ENCODE measurements at places on chromosomes 4 and X. TPM values are rescaled to one million over a fixed set of nuclear protein-coding genes. Genes with fewer than 3 reads are reported as not detected.

- no peak for DNase-seq
Observed at GRCh38 chr4:187302457-187303150, 578.9 kb upstream of the FAT1 start.

DNA sequence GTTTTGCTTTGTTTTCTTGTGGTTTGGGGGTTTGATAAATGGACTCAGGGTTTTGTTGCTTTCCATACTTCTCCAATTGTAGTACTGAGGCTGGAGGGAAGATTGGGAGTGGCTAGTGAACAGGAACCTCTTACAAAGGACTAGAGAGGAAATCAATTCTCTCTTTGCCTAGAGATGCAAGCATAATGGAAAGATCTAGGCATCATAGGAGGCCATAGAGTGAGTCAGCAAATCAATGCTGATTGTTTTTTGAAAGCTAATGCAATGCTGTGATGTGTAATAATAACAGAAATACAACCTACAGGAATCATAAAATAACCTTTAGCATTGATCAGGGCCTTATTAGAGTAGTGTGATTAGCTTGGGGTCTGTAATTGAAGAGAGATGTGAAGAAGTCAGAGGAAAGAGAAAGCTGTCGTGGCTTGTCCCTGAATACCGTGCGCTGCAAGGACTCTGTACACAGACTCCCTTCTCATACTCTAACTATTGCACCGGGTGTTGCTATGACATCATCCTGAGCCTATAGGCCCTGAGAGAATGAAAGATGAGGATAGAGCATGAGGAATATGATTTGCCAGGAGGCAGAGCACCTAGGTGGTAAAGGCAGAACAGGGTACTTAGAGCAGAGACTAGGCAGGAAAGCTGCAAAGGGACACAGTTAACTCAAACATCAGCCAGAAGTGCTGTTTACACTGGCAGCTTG is 29.3 kb upstream of the GPR101 start:
- no peak for DNase-seq

GRCh38 chr4:100421361-100421978 is 96.4 kb downstream of the EMCN start:
- no peak for DNase-seq

GRCh38 chr4:35934320-35934981 is 309.9 kb downstream of the ARAP2 start:
- no peak for DNase-seq

- no peak for DNase-seq
Observed at GRCh38 chrX:48715072-48715471, 18.5 kb downstream of the SUV39H1 start.

- DNase-seq: no peak
Observed at GRCh38 chr4:130146773-130147172, 1050.8 kb downstream of the C4orf33 start.

- no peak for DNase-seq
Observed at GRCh38 chrX:94942603-94943002, 1268.6 kb downstream of the FAM133A start.

GRCh38 chr4:31068257-31069075 is 348.3 kb downstream of the PCDH7 start:
- DNase-seq: no peak

DNA sequence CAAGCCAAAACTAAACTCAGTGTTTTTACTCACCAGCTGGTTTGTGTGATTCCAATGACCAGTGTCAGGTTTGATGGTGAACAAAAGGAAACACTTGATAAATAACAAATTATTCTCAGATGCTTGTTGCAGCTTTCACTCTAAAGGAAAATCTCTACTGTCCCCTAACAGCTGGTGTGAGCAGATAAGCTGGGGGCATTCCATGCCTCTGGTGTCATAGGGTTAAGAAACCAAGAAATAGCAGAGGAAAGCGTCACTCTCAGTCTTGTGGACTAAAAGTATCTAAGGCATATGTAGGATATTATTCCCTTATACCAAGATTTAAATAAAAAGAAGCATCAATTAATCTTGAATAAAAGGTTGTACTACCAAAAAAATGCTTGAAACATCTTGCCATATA is 24.3 kb downstream of the TRPC5 start:
- no peak for DNase-seq

DNA sequence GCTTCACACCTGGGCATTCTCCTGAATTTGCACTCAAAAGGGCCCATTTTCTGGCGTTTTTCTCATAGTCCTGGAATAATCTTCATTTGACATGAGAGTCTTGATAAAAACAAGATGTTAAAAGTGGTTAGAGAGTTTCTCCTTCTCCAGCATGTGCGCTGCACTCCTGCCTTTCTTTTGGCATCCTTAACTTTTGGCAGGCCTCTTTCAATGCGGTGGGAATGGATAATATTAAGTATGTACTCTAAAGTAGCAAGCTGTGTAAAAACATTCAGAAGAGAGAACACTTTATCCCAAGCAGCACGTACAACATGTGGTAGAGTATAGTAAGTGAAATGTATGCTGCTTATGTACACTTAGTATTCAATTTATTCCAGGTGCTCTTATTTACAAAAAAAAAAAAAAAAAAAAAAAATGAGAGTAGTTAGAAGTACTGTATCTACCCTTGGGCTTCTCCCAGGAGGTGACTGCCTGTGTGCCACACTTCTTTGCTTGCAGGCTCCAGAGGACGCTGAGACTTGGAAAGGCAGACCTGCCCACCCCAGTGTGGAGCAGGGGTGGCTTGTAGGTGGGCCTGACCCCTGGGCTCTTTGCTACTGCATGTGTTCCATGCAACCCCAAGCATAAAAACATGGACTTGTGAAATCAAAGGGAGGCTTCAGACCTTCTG is 3.9 kb downstream of the FGF2 start:
- no peak for DNase-seq

- DNase-seq: no peak
Observed at GRCh38 chr4:29565256-29565655, 1154.9 kb upstream of the PCDH7 start.

DNA sequence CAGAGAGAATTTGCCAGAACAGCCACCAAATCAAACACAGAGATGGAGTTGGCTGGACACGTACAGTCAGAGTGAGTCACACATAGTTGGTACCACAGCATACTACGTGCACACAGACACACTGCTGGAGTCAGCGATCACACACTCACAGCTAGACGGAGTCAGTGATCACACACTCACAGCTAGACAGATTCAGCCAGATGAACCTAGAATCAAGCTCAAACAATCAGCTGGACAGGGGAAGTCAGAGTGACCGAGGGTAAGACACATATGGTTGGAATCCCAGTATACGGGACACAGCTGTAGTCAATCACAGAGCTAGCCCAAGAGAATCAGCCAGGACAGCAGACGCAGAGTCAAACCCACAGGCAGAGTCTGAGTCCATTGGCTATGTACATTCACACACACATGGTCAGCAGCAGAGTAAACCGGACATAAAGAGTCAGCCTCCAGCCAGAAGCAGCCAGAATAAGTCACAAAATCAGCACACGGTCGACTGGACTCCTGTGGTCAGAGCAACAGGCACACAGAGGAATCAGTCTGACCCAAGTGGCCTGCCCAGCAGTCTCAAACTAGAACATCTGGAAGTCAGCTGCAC is 4.6 kb downstream of the SLC38A5 start:
- no peak for DNase-seq

The PPP1R3F gene
- 9.2 TPM for total RNA-seq

The OPRPN gene
- total RNA-seq: not detected

The CXorf65 gene
- not detected for total RNA-seq

The CYTL1 gene
- 82.4 TPM for total RNA-seq

Measured in osteocyte (in vitro differentiated cells).